ENCODE measurements at places on chromosomes 12 and 14.

- no peak for DNase-seq
These were observed 245.2 kb upstream of the PLEKHG7 start for GRCh38 chr12:92457458-92458180.

GRCh38 chr12:82600379-82600778 lies 86.3 kb upstream of the TMTC2 start:
- DNase-seq: no peak

GRCh38 chr12:20822415-20822814 lies 11.9 kb downstream of the SLCO1B3 start:
- DNase-seq: no peak

- DNase-seq: peak; percentile 21
These were observed 5.0 kb upstream of the SLC25A47 start for GRCh38 chr14:100317912-100318808.

DNA sequence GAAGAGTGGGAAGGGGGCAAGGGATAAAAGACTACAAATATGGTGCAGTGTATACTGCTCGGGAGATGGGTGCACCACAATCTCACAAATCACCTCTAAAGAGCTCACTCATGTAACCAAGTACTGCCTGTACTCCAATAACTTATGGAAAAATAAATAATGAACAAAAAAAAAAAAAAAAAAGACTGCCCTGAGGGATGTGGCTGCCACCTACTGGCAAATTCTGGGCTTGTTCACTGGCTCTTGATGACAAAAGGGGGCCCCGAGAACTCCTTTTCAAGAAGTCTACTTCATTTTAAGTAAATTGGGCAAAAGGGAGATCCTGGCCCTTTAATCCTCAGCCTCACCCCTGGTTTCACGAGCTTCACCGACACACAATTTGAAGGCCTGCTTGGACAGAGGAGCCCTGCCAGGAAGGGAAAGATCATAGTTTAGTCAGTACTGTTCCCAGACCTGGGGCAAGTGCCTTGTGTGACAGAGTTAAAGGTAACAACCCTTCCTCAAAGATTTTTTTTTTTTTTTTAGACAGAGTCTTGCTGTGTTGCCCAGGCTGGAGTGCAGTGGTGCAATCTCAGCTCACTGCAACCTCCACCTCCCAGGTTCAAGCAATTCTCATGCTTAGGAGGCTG lies 26.1 kb upstream of the STAC3 start:
- DNase-seq: no peak

DNA sequence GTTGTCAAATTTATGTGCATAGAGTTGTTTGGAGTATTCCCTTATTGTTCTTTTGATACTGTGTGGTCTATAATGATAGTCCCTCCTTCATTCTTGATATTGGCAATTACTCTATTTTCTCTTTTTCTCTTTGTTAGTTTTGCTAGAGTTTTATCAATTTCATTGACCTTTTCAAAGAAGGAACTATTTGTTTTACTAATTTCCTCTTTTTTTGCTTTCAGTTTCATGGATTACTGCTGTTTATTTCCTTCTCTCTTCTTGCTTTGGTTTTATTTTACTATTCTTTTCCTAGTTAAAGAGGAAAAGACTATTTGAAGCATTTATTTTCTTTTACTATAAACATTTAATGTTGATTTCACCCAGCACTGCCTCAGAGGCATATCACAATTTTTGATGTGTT lies 250.9 kb upstream of the PELI2 start:
- no peak for DNase-seq

GRCh38 chr14:69741055-69741454 lies 25.9 kb upstream of the SRSF5 start:
- DNase-seq: no peak

GRCh38 chr14:95207475-95208233 lies 50.3 kb upstream of the DICER1 start:
- DNase-seq: no peak

DNA sequence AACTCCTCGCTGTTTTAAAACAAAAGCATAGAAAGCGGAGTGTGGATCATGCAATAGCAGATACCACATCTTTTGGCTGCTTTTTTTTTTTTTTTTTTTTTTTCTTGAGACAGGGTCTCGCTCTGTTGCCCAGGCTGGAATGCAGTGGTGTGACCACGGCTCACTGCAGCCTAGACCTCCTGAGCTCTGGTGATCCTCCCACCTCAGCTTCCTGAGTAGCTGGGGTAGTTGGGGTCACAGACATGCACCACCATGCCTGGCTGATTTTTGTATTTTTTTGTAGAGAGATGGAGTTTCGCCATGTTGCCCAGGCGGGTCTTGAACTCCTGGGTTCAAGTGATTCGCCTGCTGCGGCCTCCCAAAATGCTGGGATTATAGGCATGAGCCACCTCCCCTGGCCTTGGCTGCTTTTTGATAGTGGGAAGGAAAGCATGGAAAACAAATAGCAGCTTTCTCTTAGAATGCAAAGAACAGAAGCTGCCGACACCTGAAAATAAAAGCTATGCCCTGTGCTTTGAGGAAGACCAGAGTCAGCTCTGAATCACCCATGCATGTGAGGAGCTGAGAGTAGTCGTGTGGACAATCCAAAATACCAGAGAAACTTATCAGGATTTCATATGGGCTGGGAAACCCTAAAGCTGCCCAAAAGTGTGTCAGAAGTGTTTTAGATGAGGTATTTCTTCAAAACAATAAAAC lies 3.6 kb upstream of the ELK3 start:
- no peak for DNase-seq

DNA sequence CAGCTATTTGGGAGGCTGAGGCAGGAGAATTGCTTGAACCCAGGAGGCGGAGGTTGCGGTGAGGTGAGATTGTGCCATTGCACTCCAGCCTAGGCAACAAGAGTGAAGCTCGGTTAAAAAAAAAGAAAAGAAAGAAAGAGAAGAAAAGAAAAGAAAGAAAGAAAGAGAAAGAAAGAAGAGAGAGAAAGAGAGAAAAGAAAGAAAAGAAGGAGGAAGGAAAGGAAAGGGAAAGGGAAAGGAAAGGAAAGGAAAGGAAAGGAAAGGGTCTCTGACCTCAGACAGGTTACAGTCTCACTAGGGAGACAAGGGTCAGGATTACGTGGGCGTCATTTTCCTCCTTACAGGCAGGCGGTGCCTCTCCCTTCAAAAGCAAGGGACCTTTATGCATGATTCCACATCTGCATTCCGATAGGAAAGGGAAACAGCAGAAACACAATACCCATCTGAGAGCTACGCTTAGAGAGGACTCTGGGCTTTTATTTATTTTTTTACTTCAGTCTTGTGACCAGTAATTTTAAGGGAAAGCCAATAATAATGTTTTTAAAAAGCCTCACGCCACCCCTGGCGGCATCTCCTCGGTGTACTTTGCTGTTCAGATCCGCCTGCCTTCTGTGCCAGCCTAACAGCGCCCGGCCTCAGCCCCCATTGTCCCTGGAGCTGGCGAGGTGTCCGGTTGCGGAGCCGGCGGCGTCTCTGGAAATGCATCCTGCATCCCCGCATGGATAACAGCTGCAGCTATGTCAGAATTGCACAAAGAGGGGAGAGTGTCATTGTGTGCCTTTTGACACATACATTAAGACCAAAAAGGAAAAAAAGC lies 945 bp upstream of the HIP1R start:
- DNase-seq: no peak

DNA sequence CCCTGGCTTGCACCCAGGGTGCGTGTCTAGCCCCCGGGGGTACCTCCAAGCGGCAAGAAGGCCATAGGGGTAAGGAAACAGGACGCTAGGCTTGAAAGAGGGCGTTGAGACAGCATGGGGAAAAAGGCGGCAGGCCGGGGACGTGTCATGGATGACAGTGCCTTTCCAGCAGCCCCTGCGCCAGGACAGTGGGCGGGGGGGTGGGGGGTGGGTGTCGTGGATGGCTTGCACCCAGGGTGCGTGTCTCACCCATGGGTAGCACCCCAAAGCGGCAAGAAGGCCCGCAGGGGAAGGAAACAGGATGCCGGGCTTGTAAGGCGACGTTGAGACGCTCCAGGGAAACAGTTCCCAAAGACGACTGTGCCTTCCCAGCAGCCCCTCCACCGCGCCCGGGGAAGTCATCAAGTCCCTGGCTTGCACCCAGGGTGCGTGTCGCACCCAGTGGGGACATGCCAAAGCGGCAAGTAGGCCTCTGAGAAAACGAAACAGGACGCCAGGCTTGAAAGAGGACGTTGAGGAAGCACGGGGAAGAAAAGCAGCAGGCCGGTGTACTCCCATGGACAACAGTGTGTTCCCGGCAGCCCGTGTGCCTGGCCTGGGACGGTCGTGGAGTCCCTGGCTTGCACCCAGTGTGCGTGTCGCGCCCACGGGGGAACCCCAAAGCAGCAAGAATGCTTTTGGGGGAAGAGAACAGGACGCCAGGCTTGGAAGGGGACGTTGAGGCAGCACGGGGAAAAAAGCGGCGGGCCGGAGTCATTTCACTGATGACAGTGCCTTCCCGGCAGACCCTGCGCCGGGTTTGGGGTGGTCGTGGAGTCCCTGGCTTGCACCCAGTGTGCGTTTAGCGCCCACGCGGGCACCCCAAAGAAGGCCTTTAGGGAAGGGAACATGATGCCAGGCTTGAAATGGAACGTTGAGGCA lies 163.5 kb upstream of the ALG10B start:
- no peak for DNase-seq

All from stimulated activated CD4-positive, alpha-beta T cell treated with anti-CD3 and anti-CD28 coated beads, TNF-alpha, amount 100 ng/mL, for 1 hour (primary cell).